Hindlimb muscle (tissue), 1 donor: ENCODE measurements at places on chromosomes 16 and 17. TPM values are rescaled to one million over a fixed set of nuclear protein-coding genes. Genes with fewer than 3 reads are reported as not detected.

ZG16 gene
- not detected for polyA plus RNA-seq

TMEM235 gene
- not detected for polyA plus RNA-seq

RNF222 gene
- polyA plus RNA-seq = 0.09 TPM

RSAD1 gene
- 36.9 TPM for polyA plus RNA-seq

DNA sequence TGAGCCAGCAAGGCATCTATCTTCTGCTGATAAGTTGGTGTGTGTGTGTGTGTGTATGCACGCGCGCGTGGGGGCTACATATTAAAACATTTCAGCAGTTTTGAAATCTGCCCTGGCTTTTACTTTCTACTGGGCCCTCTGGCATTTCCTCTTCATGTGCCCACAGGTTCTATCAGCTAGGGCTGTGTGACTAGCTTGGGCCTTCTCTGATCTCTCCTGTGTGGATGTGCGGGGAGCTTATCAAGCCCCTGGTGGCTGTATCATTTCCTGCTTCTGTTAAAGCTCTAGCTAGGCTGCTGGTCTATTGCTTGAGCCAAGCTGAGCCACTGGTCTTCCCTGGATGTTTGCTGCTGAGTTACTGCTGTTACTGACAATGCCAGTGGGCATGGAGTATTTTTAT is 132.5 kb downstream of the AATF start:
- DNase-seq = no peak

DNA sequence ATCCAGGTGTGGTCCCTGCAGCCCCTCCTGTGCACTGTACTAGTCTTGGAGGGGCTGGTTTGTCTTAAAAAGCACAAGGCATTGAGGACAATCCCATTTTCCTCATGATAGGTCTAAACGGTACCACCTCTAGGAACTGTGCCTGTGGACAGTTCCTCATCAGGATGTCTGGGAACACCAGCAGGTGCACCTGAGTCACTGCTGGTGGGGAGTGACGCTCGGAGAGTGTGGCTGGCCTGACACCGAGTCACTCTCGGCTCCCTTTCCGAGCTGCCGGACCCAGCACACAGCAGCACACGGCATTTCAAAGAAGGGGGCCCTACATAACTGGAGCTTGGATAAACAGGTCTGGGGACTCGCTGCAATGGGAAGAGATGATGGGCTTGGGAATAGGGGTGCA is 25.6 kb downstream of the LRRC75A start:
- DNase-seq = no peak

DNA sequence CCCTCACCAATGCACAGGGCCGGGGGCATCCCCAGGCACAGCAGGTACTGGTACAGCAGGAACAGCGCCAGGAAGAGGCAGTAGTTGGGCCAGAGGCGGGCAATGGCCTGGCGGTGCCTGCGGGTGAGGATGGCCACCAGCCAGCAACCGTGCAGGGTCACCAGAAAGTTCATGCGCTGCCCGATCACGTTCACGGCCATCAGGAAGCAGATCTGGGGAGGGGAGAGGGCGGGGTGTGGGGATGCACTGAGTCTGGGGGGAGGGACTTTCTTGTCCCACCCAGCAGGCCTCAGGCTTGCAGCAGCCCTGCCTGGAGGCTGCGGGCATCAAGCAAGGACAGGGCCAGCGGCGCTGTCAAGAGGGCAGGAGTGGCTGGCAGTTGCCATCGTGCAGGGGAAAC is 25.4 kb downstream of the CTU2 start:
- DNase-seq = no peak

- DNase-seq = no peak
Measured at GRCh38 chr17:77117415-77117814, 23.4 kb upstream of the SEC14L1 start.

DNA sequence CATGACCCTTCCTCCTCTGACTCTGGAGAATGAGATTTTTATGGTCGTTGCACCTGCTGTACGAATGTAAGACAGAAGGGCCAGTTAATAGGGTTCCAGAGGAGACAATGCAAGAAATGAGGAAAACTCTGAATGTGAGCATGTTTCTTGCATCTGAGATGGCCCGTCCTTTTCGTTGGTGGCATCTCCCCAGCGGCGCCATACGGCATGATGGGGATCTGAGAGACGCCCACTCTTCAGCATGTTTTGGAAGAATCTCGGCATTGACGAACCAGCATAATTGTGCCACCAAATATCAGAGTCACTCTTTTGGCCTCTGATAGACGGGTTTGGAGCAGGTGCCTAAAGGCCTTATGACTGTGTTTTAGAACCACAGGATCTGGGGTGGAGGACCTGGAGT is 126.5 kb upstream of the RCVRN start:
- no peak for DNase-seq

DNA sequence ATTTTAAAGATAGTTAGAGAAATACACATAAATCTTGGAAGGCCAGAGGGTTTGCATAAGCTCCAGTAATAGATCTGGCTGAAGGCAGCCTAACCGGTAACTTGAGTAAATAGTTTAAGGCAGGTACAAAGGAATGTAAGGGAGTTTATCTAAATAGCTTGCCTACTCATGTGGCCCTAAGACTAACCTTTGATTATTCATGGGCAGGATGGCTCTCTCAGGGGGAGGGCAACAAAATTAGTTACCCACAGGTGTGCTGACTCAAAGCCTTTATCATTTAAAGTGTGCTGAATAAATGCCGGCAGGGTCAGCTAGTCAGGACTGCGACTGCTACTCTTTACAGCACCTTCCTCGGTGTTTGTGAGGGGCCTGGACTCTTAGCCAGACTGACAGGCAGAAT is 761.3 kb upstream of the KIF2B start:
- DNase-seq = no peak

GRCh38 chr17:46154151-46154816 is 38.9 kb downstream of the KANSL1 start:
- no peak for DNase-seq

GRCh38 chr17:81994593-81995462 is 17.4 kb downstream of the ASPSCR1 start:
- DNase-seq = no peak

DNA sequence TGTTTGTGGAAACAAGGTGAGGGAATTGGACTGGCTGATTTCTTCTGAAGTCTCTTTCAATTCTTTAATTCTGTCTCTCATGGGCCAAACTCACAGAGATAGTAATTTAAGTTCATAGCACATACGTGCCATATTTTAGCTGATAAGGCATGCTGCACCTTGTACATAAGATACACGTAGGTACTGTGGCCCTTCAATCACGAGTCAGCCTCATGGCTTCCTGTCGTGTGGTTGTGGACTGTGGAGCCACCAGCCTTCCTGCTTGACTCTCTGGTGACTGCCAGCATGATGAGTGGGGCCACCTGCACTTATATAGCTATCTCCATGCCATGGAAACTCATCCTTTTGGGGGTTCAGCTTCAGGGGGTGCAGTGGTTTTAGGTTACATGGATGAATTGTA is 25.1 kb downstream of the KSR1 start:
- no peak for DNase-seq
